ENCODE measurements at places on chromosomes 7 and 10.
A peak's percentile ranks its signal among the peaks of the same experiment; 100 is the strongest.

- no peak for DNase-seq
Observed at GRCh38 chr10:114151486-114151885, 22.5 kb downstream of the CCDC186 start.

- DNase-seq, result no peak
Observed at GRCh38 chr10:670990-671389, 18.5 kb downstream of the DIP2C start.

DNA sequence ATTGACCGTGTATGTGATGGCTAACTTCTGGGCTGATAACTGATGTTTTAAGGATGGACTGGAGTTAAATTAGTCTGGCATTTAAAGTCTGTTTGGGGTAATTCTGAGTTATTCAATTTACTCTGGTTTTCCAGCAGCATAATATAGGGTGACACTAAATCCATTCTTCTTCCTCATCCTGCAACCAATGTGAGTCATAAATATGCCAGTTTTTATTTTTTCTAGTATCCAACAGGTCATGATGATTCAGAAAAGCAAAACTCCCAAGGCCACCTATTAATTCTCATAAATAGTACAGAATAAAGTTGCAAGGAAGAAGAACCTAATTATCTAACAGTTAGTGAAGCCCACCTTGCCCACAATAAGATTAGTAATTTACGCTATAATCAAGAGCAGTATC, 7.5 kb upstream of the EPHB6 start:
- no peak for DNase-seq

DNA sequence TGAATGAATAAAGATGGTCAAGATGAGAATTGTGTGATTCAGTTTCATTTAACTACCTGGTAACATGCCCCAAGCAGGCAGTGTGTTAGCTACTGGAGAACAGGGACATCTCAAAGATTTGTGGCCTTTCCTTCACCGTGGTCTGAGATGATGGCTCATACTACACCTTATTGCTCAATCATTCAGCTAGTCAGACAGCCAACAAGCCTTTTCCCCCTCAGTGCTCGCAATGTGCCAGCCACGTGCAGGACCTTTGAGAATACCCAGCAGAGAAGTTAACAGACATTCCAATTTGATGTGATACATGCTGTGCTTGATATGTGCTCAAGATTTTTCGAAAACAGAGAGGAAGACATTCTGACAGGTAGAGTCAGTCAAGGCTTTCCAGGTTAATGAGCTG, 562.8 kb downstream of the SUGCT start:
- no peak for DNase-seq

- no peak for DNase-seq
Observed at GRCh38 chr7:17786314-17786852, 153.9 kb downstream of the SNX13 start.

DNA sequence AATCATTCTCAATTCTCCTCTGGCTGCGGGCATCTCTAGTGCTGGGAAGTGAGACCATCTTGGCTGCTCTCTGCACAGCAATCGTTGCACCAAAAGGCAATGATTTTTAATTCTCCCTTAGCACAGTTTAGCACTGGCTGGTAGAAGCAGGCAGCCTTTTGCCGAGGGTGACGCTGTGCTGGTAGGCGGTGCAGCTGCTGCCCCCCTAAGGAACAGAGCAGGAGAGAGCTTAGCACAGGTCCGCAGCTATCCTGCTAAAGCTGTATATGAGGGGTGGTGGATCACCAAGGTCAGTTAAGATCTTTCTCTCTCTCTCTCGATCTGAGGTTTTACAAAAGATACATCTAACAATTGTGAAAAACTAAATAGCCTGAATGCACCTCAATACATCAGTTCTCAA, 390.1 kb downstream of the GATA3 start:
- DNase-seq, result peak; percentile 28

GRCh38 chr10:3502673-3503072, 282.3 kb downstream of the KLF6 start:
- no peak for DNase-seq

GRCh38 chr7:142248-142941, 50.0 kb upstream of the FAM20C start:
- no peak for DNase-seq

DNA sequence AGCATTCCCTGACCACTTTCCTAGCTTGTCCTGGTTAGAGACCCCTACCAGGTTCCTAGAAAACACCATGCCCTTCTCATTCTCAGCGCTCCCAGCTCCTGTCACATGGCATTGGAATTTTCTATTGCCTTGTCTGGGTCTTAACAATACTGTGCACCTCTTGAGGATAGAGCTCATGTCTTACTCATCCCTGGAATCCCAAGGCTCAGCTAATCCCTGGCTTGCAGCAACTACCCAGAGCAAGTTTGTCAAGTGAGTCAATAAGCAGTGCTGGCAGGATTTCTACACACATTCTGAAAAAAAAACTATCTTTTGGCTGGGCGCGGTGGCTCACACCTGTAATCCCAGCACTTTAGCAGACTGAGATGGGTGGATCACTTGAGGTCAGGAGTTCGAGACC, 11.7 kb upstream of the PRDX3 start:
- no peak for DNase-seq

DNA sequence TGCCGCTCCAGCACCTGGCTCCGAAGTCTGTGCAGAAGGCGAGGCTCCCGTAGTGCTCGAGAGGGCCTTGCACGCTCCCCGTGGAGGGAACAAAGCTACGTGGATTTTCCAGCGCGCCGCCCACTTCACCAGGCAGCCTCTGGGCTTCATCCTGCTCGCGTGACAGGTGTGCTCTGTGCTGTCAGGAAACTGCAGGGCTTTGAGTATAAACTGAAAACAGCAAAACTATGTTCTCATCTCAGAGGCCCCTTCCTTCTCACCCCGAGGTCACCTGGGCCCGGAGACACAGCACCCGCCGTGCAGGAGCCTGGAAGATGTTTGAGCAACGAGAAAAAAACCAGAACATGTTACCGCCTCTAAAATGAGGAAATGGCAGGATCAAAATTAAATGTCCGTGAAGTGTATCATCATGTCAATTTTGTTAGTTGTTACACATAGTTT, 17.6 kb upstream of the GPR146 start:
- no peak for DNase-seq

GRCh38 chr7:103811997-103812396, 177.5 kb downstream of the RELN start:
- DNase-seq, result no peak

- DNase-seq, result no peak
Observed at GRCh38 chr10:115214829-115215228, 121.7 kb downstream of the ATRNL1 start.

GRCh38 chr10:86649471-86650150, 4.7 kb upstream of the OPN4 start:
- DNase-seq, result no peak

DNA sequence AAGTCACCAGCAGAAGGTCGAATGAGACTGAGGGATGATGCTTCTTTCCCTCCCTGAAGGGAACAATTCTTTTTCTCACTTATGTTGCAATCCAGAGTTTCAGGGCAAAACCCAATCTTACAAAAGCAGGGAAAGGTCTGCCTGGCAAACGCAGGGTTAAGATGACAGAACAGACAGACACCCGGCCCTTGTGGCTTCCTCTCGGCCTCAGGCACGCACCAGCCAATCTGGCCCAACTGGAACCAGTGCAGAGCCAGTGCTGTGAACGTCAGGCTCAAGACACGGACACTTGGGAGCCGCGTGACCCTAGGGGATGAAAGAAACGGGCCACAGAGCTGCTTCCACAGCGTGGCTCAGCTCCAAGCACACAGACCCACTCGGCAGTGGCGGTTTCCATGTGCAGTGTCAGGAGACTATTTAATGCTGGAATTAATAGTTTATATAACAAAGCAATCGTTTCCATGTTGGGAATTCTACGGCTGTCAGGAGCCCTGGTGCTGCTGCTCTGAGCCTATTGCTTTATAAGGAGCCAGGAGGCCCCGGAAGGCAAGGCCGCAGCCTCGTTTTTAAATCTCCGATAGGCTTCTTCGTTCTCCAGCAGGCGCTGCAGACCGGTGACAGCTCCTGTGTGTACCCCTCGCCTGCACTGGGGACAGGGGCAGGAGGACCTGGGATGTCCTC, 198.4 kb downstream of the DIP2C start:
- no peak for DNase-seq

GRCh38 chr7:13198727-13199126, 511.3 kb downstream of the ARL4A start:
- no peak for DNase-seq

DNA sequence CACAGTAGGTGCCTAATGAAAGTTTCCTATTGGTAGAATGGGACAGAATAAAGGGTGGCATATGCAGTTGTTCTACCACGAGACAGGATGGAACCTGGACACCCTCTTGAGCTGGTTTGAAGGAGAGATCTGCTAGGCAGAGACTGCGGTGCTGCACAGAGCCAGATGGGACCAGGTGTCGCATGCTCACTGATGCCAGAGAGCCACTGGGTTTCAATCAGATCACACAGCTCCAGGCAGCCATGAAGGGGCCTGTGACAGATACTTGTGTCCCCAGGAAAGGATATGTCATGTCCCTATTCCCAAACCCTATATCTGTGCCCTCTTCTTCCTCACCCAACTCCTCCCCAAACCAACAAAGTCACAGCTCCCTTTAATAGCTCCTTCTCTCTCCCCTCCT, 235.7 kb downstream of the PRPF18 start:
- DNase-seq, result no peak

- DNase-seq, result no peak
Observed at GRCh38 chr7:80053124-80053523, 81.5 kb upstream of the GNAI1 start.

DNA sequence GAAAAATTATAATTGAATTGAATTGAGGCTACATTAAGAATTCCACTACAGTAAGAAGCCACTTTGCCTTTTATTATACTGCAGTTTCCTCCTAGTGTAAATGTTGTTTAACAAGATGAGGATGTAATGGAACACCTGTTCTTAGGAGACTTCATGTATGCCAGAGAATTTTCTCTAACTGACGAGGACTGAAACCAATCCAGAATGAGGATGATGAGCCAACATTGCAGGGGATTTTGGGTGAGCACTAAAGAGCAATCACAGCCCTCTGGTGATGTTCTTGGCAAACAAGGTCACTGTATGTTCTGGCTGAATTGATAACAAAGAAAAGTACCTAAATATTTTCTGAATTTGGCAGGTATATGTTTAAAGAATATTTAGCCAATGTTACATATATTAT, 60.9 kb downstream of the RELN start:
- DNase-seq, result no peak

- no peak for DNase-seq
Observed at GRCh38 chr7:152637920-152638580, 37.9 kb downstream of the XRCC2 start.

DNA sequence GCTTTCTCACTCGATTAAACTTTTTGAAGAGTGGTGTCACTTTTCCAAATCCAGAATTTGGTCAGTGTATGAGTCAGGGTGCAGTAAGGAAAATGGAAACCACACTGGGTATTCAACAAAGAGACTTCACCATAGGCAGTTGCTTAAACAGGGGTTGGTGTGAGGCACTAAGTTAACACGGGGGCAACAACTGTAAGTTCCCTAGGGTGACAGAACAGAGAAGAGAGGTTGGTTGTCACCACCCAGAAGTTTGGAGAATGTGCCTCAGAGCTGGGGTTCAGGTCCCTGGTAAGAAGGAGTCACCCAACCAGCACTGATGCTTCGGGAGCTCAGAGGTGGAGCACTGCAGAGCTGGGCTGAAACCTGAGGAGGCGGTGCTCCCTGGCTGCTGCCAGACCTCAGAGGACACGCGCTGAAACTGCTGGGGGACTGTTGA, 170.4 kb downstream of the ARID5B start:
- no peak for DNase-seq

- DNase-seq, result no peak
Observed at GRCh38 chr10:100607439-100607838, 71.7 kb downstream of the HIF1AN start.

GRCh38 chr7:149209518-149210269, 14.3 kb downstream of the ZNF282 start:
- DNase-seq, result peak; percentile 78

DNA sequence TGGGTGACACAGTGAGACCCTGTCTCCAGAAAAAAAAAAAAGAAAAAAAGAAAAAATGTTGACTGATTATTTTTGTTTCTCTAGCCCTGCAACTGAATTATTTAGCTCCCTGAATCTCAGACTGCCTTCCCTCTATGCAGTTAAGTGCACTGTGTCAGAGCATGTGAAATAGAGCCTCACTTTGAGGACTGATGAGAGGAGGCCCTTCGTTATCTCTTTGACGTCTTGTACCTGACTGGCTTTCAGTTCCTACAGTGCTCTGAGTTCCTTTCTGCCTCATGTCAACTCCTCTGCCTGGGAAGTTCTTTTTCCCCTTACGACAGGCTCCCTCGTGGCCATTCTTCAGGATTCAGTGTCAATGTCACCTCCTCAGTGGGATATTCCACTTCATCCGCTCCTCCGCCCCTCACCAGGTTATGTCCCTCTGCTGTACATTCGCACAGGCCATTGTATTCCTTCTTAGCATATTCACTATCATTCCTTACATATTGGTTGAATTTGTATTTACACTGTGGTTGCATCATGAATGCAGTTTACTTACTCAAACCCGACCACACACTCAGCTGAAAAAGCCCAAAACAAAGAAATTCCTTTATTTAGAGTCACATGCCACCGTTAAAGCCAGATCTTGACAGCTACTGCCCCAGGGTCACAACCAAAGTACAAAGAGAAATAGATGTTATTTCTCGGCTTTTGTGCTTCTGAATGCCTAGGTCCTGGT, 18.1 kb upstream of the CAMK2G start:
- no peak for DNase-seq

- no peak for DNase-seq
Observed at GRCh38 chr7:79293655-79294142, 159.8 kb downstream of the MAGI2 start.

DNA sequence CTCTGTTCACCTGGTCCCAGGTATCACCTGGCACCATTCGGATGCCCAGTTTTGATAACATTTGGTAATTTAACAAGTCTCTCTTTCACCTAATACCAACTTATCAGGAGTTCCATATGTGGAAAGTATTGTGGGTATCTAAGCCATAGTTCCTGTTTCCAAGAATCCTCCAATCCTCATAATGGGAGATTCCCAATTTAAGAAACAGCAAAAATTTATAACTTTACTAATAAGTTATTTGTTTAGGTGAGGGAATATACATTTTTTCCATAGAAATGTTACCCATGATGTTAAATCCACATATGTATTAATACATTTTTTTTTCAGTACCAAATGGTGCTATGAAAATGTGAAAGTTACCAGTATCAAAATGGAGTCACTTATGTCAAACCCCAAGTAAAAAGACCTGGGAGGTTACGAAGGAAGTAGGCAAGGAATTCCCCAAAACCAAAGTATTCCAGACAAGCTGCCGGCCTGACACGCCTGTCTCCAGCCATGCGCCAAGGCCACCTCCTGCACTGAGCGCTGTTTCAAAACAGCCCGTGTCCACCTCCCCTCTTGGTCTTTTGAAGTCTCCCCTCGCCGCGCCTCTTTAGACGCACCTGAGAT, 44.8 kb downstream of the PRKCQ start:
- DNase-seq, result no peak

Measured in stimulated activated CD4-positive, alpha-beta T cell treated with anti-CD3 and anti-CD28 coated beads, Interleukin-4, amount 100 ng/mL, for 1 hour (primary cell).